Activated CD4-positive, alpha-beta T cell treated with anti-CD3 and anti-CD28 coated beads for 36 hours (primary cell): ENCODE measurements at places on chromosomes 2 and 18.

GRCh38 chr2:174051741-174052583, 86.8 kb upstream of the SP3 start:
- no peak for DNase-seq

- DNase-seq = no peak
Measured at GRCh38 chr2:179441551-179441950, 176.9 kb upstream of the SESTD1 start.

DNA sequence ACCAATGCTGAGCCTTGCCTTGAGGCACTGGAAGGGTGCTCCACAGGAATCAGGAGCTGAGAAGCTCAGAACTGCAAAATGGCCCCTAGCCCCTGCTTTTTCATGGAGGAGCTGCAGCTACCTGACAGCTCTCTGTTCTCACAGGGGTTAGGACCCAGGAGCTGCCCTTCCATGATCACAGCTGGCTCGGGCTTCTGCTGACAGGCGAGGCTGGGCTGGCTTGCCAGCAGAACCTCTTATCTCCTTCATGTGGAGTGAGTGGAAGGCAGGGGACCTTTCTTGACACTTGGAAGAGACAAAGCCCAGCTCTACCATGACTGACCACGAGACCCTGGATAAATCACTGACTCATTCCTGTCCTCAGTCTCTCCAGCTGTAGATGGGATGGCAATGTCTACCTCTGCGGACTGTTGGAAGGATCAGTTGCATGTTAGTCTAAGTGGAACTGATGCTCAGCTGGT, 113.4 kb downstream of the CAPN13 start:
- no peak for DNase-seq

DNA sequence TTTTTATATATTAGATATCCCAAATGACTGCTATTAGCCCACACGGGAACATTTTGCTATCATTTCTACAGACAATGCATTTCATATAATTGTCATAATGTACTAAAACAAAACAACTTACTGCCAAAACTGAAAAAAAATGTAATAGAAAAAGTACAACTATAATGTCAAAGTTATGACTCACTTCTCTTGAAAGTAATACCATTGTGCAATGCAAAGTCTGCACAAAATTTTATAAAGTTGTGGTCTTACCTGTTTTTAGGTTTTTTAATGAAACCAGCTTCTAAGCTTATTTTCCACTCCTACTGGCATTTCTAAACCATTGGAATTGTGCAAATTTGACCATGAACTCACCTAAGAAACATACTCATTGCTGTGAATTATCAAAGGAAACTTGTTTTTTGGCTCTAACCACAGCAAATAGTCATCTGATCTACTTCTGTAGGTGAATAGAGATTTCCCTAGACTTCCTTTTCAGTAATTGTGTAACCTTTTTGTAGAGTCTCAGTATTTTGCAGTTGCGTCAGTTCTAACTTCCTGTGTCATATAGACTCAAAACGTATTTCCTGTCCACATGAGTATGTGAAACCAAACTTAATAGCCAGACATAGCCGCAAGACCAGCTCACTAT, 31.9 kb upstream of the TFPI start:
- DNase-seq = peak; percentile 6

DNA sequence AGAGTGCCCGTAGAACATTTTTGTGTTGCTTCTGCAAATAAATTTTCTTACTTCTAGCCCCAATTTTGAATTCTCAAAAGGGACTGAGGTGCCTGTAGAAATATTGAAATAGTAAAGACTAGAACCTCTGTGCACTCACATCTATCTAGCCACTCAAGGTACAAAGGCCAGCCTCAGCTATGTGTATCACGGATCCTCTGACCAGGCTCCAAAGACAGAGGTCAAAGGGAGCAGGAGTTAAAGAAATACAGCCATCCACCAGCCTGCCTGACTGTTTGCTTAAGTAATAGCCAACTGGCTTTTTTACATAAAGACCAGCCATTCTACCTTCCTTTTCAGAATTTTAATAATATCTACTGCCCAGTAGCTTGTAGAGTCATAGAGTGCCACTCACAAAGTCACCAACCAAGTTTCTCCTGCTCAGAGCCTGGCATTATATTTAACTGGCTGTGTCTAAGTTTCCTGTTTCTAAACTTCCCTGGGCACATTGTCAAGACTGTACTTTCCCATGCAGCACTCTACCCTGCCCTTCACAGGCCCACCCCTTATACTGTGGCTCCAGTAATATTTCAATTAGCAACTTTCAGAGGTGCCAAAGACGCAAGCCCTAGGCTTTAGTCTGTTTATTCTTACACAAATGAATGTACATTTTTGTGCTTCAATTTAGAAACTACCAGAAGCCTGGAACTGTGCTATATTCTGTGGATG, 338.3 kb upstream of the NT5C1B start:
- DNase-seq = no peak

DNA sequence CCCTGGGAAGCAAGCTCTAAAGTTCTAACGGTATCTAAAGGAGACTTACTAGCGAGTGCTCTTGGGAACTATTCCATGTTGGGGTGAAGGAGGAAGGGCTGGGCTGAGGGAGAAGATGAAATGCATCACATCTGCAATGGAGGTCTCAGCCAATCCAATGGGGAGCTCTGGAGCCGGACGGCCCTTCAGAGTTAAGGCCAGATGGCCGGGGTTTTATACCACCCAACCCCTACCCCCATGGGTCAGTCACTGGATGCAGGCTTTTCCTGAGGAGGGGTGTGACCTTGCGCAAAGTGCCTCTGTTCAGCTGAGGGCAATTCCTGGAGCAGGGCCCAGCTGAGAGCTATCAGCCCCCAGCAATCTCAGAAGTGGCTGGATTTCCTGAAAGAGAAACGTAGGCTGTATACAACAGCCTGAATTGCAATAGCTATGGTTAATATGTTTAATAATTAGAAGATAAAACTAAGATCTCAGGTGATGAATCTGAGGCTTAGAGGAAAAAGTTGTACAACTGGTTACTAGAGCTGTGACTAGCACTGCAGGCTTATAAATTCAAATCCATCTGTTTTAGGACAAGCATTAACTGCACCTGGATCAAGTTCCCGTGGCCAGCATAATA, 21.6 kb downstream of the EIPR1 start:
- no peak for DNase-seq

GRCh38 chr2:3456125-3456524, 63.2 kb downstream of the ADI1 start:
- DNase-seq = no peak

DNA sequence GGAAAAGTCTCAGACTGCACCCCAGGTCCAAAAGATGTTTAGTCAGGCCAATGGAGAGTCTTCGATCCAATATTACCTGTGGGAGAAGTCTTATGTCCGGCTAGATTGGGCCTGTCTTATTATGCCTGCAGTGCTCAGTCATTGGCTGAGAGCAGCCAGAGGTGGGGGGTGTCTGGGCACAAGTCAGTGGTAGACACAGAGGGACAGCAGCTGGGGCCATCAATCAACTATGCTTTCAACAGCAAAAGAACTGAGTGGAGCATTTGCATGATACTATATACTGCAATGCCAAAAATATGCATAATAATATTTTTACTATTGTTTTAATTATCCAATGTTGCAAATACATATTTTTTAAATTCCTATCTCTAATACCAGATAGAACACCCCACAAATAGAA, 298.6 kb upstream of the CDH20 start:
- no peak for DNase-seq

DNA sequence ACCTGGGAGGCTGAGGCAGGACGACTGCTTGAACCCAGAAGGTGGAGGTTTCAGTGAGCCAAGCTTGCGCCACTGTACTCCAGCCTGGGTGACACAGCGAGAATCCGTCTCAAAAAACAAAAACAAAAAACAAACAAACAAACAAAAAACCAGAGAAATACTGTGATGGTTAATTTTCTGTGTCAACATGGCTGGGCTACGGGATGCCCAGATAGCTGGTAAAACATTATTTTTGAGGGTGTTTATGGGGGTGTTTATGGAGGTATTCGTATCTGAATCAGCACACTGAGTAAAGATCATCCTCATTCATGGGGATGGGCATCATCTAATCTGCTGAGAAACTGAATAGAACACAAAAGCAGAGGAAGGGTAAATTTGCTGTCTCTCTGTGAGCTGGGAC, 40.8 kb upstream of the COX7A2L start:
- no peak for DNase-seq

GRCh38 chr2:24842081-24843050, 49.1 kb downstream of the CENPO start:
- no peak for DNase-seq

DNA sequence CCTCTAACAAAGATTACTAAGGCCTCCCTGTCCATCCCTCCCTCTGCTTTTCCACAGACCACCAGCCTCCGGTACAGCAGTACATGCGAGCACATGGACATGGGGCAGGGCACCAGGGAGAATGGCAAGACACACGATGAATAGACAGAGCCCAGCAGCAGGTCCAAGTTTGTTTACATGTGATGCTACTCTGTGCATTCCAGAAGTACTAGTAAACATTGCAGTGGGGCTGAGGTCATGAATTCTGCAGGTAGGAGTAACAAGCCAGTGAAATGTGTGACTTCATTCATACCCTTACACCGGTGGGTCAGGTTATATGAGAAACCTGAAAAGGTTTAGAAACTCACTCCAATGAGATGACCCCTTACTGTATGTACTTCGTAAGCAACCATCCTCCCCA, 205.7 kb downstream of the BCL11A start:
- no peak for DNase-seq

- no peak for DNase-seq
Measured at GRCh38 chr2:170143045-170143717, 34.8 kb upstream of the MYO3B start.

DNA sequence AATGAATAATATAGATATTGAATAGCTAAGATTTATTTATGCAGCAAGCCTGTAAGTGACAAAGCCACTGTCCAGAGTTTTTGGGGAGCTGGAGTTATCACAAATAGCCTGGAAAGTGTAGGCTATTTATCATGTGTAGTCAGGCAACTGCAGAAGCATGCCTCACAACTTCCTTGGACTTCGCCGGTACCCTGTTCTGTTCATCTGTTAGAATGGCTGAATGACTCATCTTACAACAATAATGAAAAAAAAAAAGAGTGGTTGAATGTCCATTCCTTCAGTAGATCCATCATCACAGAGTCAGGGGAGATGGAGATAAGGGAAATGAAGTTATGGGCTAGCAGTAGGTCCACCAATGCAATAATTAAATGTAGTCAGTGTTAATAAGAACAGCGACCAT, 24.0 kb upstream of the ATP5MC3 start:
- no peak for DNase-seq

- DNase-seq = no peak
Measured at GRCh38 chr2:46849046-46849715, 66.4 kb downstream of the MCFD2 start.

DNA sequence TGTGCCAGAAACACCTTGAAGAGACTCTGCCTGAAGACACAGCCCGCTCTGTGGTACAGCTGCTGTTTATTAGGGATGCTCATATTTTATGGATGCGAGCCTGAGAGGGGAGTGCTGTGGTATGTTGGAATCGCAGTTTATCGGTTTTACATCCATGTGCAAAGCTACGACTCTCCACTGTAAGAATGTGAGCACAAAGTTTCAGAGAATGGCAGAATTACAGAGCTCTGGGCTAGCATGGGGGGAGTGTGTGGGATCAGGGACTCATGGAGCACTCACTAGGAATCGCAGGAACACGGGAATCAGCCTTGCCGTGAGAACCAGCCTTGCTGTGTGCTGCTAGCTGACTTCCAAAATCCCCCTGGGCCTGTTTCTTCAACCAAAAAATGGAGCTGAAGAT, 199.9 kb downstream of the RNF144A start:
- DNase-seq = no peak

DNA sequence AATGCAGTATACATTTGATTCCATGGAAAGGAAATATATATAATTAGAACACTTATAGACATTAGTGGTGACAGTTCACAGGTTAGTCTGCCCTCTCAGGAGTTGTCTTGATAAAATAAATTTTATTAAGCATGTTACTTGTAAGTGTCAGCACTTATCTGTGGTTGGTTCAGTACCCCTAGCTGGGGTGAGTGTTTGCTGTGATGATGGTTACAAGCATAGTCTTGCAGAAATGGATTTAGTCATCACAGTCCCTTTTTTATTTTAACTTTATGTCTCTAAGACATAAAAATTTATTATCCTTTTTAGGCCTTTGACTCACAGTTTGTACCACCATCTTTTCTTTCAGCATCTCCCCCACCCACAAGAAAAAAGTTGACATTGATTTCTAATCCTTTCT, 52.1 kb downstream of the NCK2 start:
- DNase-seq = peak; percentile 43

DNA sequence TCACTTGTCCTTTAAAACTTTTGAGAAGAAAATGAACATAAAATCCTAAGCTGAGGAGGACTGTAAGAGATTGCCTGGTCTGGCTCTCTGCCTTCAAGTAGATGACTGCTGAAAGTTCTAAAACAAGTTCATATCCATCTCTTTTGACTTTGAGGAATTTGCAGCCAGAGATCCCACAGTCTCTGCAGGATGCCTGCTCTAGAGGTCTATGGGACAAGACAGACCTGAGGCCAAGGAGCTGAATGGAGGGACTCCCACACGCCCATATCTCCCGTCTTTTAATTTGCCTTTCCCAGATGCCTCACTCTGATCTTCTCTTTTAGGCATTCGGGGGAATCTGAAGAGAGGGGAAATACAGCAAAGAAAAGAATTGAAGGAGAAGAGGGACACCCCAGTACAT, 255.9 kb upstream of the RASGRP3 start:
- no peak for DNase-seq

GRCh38 chr2:54503192-54503591, 47.1 kb downstream of the SPTBN1 start:
- peak; percentile 64 for DNase-seq

DNA sequence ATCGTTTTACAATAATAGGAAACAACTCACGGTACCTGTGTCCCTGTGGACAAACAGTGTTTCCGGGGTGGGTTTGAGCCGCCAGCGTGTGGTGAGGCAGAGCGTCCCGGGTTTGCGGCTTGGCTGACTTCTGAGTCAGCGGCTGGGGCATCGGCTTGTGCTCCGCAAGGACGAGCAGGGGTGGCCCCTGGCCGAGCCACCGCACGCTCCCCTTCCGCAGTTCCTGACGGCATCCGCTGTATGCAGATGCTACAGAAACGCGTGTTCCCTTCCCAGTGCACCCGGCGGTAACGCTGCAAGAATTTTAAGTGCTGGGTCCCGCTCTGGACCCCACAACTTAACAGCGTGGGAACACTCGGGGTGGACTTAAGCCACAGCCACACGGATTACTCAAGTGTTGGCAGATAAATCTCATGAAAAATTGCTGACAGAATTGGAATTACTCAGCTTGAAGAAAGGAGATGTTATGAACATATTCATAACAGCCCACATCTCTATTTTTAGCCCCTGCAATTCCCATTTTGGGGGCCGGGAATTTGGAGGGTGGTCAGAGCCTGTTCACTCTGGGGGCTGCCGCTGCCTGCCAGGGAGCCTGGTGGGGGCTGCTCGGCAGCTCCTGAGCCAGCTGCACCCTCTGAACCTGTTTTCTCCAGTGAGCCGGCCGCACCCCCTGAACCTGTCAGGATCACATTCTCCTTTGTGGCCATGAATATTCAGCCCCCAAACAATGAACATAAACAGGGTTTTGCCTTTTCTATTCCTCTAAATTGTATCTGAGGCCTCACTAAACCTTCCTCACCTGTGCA, 12.6 kb upstream of the KCNG2 start:
- DNase-seq = no peak
